ENCODE measurements at places on chromosomes 4 and X.

DNA sequence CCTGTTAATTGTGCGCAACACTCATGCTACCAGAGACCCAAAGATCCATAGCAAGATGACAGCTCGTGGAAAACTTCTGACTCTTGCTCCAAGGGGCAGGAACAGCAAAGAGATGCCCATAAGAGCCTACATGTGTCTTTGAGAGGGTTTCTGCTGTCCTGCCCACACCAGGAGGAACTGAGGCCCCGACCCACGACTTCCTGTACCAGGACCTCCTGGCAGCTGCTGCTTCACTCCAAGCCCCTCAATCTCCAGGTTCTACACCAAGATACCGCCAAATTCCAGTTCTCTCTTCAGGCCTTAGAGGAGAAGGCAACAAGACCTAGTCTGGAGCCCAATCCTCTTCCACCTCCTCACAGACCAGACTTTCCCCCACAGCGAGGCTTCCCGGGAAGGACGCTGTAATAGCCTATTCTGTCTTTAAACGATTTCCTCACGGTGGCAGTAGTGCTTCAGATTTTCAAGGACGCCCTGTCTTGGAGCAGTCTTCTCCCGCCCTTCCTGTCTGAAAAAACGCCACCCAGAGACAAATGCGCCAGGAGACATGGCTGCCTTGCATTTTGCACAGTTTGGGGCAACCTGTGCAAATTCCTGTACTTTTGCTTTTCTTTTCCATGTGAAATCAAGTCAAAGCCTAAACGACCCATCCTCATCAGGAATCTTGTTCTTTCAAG, 230.2 kb upstream of the STK26 start:
- no peak for DNase-seq

DNA sequence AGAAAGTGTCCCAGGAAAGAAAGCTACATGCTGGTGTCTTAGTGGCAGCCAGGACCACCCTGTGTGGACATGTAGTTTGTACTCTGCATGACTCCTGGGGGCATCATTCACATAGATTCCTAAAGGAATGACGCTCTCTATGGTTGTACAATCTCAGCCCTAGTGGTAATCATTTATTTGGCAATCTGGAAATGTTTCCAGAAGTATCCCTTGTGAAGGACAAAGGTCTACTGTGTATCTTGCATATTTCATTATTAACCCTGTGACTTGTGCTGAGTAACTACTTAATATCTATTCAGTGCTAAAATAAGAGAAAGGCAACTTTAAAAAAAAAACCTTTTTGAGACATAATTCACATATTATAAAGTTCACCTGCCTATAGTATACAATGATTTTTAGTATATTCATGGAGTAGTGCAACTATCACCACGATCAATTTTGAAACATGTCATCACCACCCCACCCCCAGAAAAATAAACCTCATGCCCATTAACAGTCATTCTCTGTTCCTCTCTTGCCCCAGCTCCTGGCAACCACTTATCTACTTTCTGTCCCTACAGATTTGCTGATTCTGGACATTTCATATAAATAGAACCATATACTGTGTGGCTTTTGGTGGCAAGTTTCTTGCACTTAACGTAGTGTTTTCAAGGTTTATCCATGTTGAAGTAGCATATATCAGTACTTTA, 51.7 kb downstream of the SHROOM3 start:
- DNase-seq, result no peak

- no peak for DNase-seq
These were observed 431.9 kb downstream of the SPOCK3 start for GRCh38 chr4:166802346-166802745.

DNA sequence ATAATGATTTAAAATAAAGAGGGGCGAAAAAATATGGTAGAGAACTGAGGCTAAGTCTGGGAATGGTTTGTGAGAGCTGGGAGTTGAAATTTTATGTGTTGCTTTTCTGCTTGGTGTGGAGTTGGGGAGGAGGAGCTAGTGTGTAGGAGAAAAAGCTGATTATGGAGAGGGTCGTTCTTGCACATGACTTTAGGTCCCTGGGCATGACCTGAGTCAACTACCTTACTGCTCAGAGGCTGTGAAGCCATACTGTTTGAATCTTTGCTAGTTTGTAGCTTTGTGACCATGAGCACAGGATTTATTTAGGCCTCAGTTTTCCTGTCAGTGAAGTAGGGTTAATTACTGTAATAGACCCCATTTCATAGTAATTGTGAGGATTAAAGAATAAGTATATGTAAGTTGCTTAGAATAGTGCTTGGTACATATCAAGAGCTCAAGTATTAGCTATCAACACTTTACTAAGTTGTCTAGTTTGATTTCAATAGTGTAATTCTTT, 78.6 kb downstream of the KDM6A start:
- no peak for DNase-seq

DNA sequence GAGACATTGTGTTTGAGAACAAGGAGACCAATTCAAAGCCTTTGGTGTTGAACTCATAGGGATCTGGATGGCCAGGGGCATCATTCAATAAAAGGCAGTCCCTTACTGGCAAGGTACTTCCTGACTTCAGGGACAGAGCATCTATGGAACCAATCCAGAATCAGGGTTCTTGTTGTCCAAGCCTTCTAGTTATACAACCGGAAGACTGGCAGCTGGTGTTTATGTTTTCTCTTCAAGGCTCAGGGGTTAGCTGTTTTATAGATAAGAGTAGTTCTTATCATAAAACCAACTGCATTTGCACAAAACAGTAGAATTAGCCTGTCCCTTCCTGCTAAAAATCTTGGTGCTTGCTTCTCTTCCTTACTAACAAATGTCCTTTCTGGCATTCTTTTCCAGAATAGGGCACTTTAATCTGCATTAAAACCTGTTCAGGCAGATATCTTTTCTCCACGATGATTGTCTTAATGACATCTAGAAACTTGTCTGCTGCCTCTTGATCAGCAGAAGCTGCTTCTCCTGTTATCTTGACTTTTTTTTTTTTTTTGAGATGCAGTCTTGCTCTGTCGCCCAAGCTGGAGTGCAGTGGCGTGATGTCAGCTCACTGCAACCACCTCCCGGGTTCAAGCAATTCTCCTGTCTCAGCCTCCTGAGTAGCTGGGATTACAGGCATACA, 38.4 kb upstream of the ARHGEF6 start:
- no peak for DNase-seq

DNA sequence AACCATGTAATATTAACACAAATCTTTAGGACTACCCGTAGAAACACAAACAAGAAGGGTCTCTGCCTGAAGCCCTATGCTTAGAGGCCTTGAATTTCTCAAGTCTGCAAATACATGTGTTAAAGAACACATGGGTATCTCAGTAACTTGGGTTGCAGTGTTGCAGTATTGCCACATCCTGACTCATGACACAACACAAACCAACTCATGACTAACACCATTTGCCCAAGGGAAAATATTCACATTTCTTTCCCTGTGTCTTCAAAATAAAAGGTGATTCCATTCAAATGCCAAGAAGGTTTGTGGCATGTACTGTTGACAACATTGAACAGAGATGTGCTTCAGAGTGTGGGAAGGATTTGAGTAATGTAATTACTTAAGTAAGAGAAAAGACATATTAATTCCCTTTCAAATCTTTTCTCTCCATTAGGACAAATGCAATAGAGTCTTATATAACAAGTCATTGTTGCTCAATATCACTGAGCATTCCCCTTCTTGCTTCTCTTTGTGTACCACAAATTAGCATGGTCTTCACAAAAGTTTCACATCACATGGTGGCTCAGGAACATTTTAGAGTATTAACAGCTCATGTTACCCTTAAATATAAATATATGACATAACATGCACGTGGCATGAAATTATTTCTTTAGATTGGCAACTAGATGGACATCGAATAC, 487.1 kb downstream of the STPG2 start:
- DNase-seq, result no peak

- no peak for DNase-seq
These were observed 2.1 kb downstream of the HELT start for GRCh38 chr4:185020293-185020808.
